ENCODE measurements at places on chromosomes 6 and 20. TPM values are rescaled to one million over a fixed set of nuclear protein-coding genes. Genes with fewer than 3 reads are reported as not detected.
A peak's percentile ranks its signal among the peaks of the same experiment; 100 is the strongest.

GRCh38 chr6:151440930-151441329, 11.0 kb downstream of the RMND1 start:
- DNase-seq = no peak

DNA sequence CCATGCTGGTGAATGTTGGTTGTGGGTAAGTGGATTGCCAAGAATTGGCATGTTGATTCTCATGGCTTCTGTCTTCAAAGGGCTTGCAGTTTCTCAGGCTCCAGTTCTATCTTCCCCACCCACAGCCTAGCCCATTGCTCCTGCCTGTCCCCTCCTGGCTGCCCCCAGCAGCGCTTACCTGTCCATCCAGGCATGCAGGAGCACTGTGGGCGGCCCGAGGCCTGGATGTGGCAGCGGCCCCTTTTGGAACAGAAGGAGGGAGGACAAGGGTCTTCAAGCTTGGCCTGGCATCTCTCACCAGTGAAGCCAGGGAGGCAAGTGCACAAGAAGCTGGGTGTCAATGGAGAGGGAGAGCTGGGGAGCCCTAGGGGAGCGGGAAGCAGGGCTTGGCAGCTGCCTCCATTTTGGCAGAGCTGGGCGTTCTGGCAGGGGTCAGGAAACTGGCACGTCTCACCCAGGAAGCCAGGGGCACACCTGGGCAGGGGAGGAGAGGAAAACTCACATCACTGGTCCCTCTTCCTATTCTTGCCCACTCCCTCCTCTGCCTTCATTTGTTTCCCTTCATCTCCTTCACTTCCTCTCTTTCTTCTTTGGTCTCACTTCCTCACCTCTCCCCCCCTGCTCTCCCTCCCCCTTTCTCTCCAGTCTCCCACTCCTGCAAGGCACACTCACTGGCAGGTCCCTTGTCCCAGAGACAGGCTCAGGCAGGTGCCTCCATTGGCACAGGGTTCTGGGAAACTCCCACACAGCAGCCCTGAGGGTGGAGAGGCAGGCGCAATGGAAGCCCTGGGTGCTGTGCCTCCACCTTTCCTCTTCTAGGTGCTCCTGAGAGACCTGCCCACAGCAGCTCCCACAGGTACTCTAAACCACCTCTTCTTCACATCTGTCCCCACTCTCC, 1.3 kb downstream of the NOTCH4 start:
- DNase-seq = no peak

- DNase-seq = no peak
Observed at GRCh38 chr6:35043381-35044130, 97.6 kb downstream of the TCP11 start.

Gene OR2H2
- polyA plus RNA-seq = 0.14 TPM

Gene EYA2
- polyA plus RNA-seq = 0.87 TPM

Gene ID1
- 130 TPM for polyA plus RNA-seq

Gene OVOL2
- 7.9 TPM for polyA plus RNA-seq

Gene MPC1
- 37.7 TPM for polyA plus RNA-seq

- DNase-seq = no peak
Observed at GRCh38 chr6:32369660-32370059, 2.0 kb downstream of the TSBP1 start.

- DNase-seq = no peak
Observed at GRCh38 chr6:98970469-98970868, 22.7 kb upstream of the FBXL4 start.

Gene DCDC2
- 11.1 TPM for polyA plus RNA-seq

DNA sequence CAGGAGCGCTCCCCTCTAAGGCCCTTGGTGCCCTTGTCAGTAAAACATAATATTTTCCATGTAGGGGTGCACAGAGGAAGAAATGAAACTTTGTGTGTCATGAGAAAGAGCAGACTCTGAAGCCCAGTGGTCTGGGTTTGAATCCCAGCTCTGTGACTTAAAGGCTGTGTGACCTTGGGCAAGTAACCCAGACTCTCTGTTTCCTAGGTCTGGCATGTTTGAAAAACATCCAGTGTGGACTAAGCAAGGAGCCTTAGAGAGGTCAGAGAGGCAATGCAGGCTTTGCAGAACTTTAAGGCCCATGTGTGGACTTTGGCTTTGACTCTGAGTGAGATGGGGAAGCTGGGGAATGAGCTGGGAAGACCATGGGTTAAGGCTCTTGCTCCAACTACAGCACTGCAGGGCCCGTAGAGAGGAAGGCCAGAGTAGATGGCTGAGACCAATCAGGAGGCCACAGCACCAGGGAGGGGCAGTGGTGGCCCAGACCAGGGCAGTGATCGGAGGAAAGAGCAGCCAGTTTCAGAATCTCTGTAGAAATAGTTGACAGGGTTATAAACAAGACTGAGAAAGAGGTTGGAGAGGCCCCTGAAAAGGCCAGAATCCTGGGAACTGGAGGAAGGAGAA, 18.2 kb downstream of the ADA start:
- DNase-seq = no peak

Gene C20orf144
- 0.45 TPM for polyA plus RNA-seq

Gene TGIF2
- polyA plus RNA-seq = 44.1 TPM

Gene MOXD1
- polyA plus RNA-seq = 40.3 TPM

Gene ARID1B
- polyA plus RNA-seq = 102 TPM

GRCh38 chr6:126747728-126748540, 370.5 kb upstream of the RSPO3 start:
- DNase-seq = no peak

Gene CDH26
- polyA plus RNA-seq = 2.7 TPM

Gene EPPIN
- polyA plus RNA-seq = 0.24 TPM

DNA sequence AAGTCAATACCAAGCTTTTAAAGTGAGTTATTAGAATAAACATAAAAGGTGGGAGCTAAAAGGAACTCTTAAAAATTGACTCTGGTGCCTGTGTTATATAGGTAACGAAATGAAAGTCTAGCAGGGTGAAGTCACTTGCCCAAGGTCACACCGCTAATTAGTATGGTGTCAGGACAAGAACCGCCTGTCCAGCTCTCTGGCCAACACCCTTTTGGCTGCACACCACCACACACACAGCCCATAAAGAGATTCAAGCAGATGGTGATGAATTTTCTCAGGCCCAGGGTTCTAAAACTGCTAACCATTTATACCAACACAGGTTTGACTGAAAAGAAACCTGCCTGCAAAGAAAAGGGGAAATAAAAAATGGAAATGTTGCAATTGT, 20.2 kb downstream of the GFOD1 start:
- no peak for DNase-seq

DNA sequence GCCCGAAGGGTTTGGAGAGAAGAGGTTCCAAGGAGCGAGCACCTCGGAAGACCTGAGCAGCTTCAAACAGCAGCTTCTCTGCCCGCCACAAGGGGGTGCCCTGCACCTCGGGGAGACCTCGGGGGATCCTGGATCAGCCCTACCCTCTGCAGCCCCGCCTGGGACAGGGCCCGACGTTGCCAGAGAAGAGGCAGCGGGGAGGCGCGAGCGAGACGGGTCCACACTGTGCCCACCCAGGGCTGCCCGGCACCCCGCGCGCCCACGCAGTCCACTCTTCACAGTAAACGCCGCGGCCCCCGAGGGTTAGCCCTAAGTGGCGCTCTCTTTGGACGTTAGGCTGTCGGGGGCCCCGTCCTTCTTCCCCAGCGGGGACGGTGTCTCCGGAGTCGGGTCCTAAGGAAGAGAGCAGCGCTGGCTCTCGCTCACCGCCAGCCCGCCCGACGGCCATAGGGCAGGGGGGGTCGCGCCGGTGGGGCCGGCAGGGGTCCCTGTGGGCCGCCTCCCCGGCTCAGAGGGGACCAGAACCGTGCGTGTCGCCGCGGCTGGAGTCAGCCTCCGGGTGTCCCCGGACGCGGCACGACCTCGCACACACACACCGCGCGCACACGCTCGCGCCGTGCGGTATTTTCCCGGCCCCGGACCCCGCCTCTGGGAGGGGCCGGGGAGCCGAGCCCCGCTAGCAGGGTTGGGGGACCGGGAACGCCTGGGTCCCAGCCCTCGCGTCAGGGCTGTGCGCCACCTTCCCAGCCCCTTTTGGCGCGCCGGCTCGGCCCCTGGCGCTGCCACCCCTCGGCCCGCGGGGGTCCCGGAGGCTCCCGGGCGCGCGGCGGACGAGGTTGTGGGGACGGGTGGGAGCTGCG, 929 bp downstream of the CDH22 start:
- DNase-seq = peak; percentile 40

Gene SIM1
- polyA plus RNA-seq = 0.08 TPM

GRCh38 chr6:82086944-82087343, 160.6 kb downstream of the IBTK start:
- no peak for DNase-seq

Gene KIF25
- polyA plus RNA-seq = 12.0 TPM

GRCh38 chr6:296151-297122, 4.2 kb downstream of the DUSP22 start:
- DNase-seq = no peak

- no peak for DNase-seq
Observed at GRCh38 chr6:79600812-79601609, 30.1 kb upstream of the SH3BGRL2 start.

DNA sequence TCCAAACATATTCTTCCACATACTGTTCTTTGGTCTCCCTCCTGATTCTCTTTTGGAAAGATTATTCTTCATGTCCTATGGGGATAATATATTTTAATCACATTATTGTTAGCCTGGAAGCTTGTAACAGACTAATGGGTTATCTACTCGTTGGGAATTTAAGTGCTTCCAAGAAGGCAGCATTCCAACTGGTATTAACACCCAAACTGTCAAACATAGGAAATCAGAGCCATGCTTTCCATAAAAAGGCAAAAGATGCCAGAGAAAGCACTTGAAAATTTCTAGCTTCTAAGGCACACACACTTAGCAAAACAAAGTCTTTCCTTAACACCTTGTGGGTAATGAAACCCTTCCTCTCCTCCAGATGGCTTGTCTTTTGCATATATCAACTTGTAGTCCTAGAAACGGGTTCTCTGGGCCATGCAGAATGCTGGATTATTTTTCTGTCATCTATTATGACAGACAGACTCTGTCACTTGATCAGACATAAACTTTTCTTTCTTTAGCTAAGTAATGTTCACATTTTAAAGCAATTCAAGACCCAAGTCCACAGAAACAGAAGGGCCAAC, 41.5 kb downstream of the B4GALT5 start:
- DNase-seq = no peak

Gene PROKR2
- polyA plus RNA-seq = not detected

Gene PBOV1
- 0.06 TPM for polyA plus RNA-seq

DNA sequence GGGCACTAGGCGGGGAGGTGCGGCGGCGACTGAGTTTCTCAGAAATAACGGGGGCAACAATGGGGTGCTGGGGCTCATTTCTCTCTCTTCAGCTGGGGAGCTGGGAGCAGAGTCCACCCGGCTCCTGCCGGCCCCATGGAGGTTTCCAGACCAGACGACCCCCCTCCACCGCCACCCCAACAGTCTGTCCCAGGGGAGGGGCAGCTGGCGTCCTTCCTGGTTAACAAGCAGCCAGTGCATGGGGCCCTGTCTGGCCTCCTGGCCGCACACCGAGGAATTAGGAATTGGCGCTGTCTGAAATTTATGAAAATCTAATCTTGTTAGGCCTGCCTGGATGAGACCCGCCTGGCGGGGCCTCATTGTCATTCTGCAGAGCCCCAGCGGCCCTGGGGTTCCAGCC, 42.4 kb downstream of the PMEPA1 start:
- DNase-seq = no peak

DNA sequence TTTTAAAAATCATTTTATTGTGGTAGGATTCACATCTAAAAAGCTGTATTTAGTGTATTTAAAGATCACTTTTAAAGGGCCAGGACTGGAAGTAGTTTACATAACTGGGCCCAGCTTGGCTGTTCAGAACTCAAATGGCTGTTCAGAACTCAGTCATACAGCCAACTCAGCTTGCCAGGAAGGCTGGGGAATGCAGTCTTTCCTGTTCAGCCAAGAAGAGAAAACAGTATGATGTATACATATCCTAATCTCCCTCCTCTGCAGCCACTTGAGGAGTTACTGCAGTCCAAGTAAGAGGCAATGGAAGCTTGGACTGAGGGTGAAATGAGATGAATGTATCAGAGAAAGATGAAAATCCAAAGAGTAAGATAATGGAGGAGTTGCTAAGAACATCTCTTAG, 24.6 kb downstream of the DSTN start:
- DNase-seq = peak; percentile 91

DNA sequence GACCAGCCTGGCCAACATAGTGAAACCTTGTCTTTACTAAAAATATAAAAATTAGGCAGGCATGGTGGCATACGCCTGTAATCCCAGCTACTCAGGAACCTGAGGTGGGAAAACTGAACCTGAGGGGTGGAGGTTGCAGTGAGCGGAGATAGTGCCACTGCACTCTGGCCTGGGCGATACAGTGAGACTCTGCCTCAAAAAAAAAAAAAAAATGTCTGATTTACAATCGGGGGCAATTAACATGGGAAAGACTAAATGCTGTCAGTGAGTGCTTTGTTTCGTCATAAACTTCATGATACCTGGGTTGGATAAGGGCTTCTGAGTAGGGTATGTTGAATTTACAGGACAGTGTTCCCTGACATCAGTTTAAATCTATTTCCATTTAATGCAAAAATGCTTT, 8.0 kb upstream of the SH3BGRL2 start:
- DNase-seq = no peak

GRCh38 chr6:154039231-154039842, at the start of gene OPRM1:
Gene OPRM1 (plus strand): TSS chr6:154039240. CDS start chr6:154039545, 305 bp downstream.
- peak; percentile 42 for DNase-seq

DNA sequence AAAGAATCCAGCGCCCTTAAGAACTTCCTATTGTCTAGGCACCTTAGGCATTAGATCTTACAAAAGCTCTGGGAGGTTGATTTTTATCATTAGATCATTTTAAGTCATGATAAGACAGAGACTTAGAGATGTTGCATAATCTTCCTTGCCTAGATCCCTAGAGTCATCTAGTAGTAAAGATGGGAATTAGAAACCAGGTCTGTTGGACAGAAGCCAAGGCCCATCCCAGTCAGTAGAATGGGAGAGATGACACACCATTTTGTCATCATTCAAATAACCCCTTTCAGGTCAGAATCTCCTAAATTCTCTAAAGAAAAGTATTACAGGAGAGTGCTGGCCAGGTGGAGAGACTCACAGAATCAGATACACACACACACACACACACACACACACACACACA, 579.1 kb downstream of the BMP2 start:
- DNase-seq = no peak

Gene SLC22A1
- 0.49 TPM for polyA plus RNA-seq

GRCh38 chr20:15220009-15220656, 882.7 kb upstream of the FLRT3 start:
- DNase-seq = no peak

Gene PRR18
- 0.60 TPM for polyA plus RNA-seq

GRCh38 chr20:40207655-40208054, 481.4 kb downstream of the MAFB start:
- peak; percentile 60 for DNase-seq

DNA sequence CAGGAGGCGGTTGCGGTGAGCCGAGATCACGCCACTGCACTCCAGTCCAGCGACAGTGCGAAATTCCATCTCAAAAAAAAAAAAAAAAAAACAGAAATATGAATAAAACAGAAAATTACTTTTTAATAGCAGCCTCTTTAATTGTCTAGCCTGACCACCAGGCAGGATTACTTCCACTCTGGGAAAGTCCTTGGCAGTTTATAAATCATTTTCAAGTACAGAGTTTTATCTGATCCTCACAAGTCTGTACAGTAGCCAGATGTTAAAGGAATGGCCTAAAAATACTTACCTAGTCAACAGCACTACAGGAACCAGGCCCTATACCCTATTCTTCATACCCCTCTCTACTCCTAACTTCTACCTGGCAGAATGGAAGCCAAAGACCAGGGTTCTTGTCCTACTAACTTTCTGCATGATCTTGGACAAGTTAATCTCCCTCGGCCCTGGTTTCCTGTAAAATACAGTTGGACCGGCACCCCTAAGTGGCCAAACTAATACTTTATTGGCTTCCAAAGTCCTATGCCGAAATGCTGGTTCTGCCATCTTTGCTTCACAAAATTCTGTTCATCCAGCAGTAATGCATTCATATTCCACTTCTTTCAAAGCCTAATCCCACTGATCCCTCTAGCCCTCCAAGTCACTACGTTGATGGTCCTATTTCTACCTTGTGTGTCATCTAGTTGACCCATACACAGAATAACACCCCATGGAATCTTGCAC, 1.9 kb downstream of the EIF2S2 start:
- DNase-seq = no peak

Measured in left lung (tissue), 14 donors.